Psoas muscle (tissue), 8 donors: ENCODE measurements at places on chromosomes 2 and 18. TPM values are rescaled to one million over a fixed set of nuclear protein-coding genes. Genes with fewer than 3 reads are reported as not detected.

Gene CFAP65
- not detected for total RNA-seq

Gene ZSCAN30
- total RNA-seq: 8.8 TPM

Gene ANKRD62
- total RNA-seq: not detected

Gene ABCB11
- total RNA-seq: 0.04 TPM

Gene ADD2
- total RNA-seq: 0.86 TPM

Gene SH3BP4
- 7.6 TPM for total RNA-seq

DNA sequence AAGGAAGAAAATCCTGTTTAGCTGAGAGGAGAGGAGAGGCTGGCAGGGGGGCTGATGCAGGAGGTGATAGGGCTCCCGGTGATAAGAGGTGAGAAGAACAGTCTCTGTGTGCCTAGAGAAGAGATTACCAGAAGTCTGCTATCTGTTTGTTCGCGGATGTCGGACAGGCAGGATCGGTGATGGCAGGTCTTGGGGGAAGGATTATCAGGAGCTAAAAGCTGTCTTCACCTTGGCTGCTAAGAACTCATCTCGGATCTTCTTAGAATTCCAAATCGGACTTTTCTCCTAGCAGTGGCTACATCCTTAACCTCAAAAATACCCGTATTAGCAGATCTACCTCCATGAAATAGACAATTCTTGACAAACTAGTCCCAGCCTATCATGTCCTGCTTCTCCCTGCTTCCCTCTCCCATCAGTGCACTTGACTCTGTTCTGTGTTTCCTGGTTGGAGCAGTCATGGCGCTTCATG, 282.1 kb upstream of the TRIB2 start:
- DNase-seq: no peak

DNA sequence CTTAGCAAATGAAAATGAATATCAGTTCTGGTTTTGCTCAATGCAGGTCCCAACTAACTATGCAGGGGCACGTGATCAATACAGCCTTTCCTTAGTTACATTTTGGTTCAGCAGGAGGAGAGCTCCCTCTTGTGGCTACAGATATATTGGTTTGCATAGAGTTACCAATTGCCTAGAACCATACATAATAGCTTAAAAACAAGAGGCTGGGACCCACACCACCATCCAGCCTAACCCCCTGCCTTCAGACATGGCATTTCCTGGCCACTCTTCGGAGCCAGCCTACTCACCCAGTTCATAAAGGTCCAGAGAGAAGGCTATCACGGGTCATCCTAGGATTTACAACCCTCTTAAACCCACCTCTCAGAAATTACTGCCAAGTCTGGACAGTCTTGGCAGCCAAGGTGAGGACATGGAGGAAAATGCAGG, 10.5 kb downstream of the CCDC93 start:
- DNase-seq: no peak

- DNase-seq: no peak
Measured at GRCh38 chr2:126966601-126967000, 67.9 kb downstream of the TEX51 start.

DNA sequence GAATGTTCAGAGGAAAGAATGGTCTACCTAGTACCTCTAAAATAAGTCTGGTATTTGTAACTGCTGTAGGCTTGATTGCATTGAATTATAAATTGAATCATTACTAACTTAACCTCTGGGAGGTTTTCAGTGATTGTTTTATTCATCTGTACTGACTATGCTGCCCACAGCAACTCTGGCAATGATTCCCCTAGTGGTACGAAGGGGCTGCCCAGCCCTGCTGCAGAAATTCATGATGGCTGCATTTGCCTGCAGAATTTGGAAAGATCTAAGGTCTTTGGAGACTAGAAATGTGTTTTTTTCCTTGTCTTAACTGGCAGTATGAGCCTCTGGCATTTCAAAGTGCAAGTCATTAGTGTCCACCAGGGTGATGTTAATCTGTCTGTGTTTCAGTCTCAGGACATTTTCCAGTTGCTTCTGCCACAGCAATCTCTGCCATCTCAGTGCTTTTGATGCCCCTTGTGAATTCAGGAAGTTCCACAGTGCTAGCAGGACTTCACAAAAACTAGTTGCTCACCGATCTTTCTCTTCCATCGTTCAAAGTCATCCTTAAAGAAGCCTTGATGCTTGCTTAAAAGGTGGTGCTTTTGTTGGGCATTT, 13.4 kb upstream of the LRPPRC start:
- DNase-seq: no peak

DNA sequence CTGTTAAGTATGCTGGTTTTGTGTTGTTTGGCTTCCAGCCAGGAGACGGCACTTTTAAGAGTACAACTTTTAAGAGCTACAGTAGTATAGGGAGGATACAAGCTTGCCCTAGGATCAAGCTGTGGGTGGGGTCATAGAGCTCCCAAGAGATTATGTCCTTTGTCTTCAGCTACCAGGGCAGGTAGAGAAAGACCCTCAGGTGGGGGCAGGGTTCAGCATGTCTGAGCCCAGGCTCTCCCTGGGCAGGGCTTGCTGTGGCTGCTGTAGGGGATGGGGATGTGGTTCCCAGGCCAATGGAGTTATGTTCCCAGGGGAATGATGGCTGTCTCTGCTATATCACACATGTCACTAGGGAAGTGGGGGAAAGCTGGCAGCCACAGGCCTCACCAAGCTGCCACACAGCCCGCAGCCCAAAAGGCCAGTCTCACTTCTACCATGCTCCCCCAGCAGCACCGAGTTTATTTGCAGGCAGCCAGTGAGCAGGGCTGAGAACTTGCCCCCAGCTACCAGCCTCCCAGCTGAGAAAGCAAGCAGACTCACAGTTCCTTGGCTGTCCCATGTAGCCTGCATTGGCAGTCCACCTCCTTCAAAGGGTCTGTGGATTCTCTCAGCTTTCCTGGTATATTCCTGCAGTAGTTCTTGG, 105.7 kb upstream of the ERBB4 start:
- DNase-seq: no peak

DNA sequence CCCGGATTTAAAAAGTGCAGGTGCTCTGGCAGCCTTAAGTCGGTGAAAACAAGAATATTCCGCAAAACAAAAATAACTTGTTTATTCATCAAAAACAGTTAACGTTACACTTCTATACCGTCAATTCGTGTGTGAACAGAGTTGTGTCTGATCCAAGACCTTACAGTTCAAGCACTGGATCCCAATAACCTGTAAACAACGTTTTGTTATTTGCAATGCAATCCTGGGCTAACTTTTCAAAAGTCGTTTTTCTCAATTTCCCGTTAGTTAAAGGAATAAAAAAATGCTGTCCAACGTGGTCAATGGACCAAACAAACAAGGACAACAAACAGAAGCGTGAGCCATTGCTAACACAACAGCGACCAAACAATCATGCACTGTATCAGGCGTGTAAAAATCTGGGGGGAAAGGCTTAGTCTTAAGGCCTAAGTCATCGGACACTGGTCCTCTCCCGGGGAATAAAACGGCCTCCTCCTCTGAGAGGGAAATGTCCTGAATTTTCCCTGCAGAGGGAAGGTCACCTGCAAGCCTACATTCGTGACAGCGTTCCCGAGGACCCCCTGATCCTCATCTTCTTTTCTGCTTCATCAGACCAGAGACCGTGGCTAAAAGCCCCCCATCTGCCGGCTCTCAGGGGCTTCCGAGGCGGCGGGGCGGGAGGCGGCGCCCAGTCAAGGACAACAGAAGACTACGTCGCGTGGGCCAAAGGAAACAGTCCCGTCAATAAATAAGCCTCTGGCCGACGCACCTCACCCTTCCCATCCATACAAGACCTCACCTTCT, 490 bp downstream of the NDUFS1 start:
- no peak for DNase-seq

- no peak for DNase-seq
Measured at GRCh38 chr18:29693334-29693733, 1349.2 kb downstream of the DSC3 start.

- DNase-seq: no peak
Measured at GRCh38 chr18:47846431-47846830, 84.0 kb downstream of the SMAD2 start.

DNA sequence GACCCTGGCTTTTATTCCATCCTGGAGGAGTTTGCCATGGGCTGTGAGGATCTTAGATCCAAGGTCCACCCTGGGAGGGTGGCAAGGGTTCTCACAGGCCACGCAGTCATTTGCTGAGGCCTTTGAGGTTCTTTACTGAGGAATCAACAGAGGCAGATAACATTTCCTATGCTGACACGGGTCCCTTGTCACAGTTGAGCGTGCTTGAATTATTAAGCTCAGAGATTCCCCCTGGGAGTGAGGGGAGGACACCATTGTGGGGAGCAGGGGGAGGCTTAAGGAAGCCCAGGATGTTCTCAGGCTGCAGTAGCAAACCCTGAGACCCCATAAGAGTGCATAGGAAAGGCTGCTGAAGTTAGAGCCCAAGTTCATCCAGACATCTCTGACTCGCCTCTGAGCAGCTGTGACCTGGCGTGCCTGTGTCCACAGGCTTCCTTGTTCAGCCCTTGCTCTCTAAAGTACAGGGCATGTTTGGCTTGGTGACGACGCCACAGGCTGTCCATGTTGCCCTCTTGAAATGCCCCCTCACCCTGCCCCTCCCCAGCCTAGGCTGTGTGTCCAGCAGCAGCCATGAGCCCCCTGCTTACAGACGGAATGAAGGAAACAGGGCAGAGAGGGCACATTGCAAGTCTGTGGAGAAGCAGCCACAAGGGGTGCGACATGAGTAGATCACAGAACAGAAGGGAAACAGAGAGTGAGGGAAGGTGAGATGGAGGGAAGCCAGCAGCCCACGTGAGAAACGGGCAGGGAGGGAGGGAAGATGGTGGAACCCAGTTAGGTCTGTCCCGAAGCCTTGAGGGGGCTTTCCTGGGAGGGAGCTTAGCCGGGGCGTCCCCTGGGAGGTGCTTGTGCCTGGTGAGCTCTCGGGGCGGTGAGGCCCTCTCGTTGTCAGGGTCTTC, 34.0 kb downstream of the NAPG start:
- DNase-seq: peak; percentile 21

DNA sequence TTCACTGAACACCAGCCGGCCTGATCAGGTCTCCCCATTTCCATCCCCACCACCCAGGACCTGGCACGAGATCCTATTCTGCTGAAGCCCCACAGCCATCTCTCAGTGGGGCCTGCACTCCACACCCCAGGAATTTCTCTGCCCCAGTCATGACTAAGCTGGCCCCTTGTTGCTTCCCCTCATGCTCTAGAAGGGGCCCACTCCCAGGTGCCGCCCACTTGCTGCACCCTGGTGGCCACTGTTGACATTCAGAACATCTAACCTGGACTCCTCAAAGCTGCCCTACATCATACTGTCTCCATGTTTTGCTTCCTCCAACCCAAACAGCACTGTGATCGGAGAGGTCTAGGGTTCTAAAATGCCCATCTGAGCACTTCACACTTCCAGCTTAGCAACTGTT, 90.7 kb upstream of the KLHL29 start:
- no peak for DNase-seq

DNA sequence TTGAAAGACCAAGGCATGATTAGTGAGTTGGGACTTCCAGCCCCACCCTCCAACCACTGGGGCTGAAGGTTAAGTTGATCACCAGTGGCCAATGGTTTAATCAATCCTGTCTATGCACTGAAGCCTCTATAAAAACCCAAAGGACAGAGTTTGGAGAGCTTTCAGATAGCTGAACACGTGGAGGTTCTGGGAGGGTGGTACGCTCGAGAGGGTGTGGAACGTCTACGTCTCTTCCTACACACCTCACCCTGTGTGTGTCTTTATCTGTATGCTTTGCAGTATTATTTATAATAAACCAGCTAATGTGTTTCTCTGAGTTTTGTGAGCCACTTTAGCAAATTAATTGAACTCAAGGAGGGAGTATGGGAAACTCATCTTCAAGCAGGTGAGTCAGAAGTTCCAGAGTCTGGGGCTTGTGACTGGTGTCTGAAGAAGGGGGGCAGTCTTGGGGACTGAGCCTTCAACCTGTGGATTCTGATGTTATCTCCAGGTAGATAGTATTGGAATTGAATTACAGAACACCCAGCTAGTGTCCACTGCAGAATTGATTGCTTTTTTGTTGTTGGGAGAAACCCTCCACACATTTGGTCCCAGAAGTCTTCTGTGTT, 20.3 kb downstream of the ACTR3 start:
- DNase-seq: no peak

GRCh38 chr2:38127277-38127676, 51.3 kb upstream of the CYP1B1 start:
- DNase-seq: no peak

GRCh38 chr2:240857039-240858008, 11.3 kb upstream of the AGXT start:
- no peak for DNase-seq

DNA sequence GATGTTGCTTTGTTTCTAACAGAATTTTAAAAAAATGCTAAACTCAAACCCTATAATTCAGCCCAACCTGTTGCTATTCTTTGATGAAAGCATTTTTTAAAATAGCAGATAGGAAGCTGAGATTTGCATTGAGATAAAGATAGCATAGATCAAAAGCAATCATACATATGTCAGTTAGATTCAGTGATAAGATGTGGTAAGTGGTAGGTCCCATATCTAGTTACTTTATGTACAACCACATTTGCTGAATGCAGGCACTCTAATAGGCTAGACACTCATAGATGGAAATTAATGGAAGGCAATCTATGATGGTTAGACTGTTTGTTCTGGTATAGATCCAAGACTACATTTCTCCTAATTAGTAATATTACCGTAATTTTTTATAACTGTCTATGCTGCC, 27.2 kb upstream of the C1D start:
- no peak for DNase-seq

DNA sequence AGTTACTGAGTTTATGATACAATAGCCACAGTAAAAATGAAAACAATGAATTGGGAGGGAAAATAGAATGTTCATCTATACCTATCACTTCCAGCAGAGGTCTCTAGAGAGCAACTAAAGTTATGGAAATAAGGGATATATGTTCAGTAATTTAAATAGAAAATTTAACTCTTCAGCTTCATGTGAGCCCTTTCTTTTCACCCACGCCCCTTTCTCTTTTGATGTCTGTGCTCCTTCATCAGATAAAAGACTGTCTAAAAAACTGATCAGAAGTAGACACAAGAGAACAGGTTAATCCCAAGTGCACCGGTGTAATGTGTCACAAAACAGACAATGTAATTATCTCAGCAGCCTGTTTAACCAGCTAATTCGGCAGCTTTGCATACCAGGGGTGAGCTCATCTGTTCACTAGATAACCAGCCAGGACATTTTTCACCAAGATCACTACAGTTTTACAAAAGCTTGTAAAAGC, 238.5 kb upstream of the ERBB4 start:
- no peak for DNase-seq

DNA sequence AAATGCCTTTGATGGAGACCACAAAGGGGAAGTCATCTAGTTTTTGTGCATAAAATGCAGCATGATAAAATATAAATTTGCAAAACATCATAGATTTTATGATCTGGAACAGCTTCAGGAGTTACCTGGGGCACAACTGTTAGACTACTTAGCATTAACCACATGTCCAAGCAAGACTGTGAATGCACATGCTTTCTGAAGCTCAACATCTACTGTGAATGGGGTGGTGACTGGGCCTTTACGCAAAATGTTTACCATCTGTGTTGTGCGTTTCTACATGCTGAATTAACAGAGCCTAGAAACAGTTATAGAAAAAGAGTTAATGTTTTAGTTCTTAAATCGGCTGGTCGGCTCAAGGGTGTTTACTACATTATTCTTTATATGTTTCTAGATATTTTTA, 45.5 kb downstream of the KCTD1 start:
- no peak for DNase-seq
